ENCODE measurements at places on chromosomes 4 and X.

- DNase-seq, result no peak
These were observed 341.4 kb downstream of the PACRGL start for GRCh38 chr4:21041708-21042107.

GRCh38 chrX:126785539-126785938 lies 34.0 kb upstream of the PRR32 start:
- no peak for DNase-seq

GRCh38 chrX:115901241-115901640 lies 269.3 kb upstream of the AGTR2 start:
- DNase-seq, result no peak

- no peak for DNase-seq
These were observed 34.9 kb downstream of the NOCT start for GRCh38 chr4:139050446-139050845.

DNA sequence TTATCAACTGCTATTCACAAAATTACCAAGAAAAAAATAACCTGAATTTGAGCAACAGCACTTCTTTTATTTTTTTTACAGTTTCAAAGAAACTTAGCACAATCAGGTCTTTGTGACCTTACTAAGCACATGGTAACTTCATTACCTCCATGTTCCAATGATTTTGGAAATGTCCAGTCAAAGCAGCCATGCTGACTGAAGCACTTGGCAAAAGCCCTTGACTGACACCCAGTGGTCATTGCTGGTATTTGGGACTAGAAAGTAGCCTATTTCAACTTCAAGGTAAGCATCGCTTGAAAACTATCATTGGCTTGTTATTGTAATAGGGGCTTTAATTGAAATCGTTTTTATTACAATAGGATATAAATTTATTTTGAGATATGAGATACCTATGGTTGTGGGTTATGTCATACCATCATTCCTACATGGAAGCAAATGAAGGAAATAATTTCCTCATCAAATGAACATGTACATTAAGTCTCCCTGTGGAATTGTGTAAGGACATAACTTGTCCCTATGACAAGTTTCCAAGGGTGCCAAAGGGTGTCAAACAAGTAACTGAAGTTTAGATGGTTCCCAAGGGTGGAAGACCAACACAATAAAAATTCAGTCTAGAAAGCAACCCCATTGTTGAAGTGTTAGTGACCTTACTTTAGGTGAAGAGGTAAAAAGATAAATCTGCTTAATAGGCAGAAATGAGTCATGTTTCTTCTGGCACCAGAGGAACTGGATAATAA lies 15.2 kb upstream of the ANXA10 start:
- peak; percentile 22 for DNase-seq

GRCh38 chr4:53963781-53964180 lies 100.6 kb downstream of the CHIC2 start:
- no peak for DNase-seq

DNA sequence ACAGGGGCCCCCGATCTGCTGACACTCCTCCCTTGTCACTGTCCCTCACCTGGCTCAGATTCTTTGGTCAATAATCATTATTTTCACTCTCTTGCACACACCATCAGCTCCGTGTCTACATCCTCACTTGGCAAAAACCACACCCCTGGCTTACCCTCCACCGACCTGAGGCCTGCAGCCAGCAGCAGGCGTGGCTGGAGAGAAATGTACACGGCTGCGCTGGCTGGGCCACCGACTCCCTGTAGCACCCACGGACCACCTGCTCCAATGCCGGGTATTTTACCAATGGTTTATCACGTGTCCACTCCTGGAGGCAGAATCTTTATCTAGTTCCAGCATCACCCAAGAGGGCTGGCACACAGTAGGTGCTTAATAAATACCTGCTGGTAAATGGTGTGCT lies 98.4 kb downstream of the WFS1 start:
- DNase-seq, result no peak

DNA sequence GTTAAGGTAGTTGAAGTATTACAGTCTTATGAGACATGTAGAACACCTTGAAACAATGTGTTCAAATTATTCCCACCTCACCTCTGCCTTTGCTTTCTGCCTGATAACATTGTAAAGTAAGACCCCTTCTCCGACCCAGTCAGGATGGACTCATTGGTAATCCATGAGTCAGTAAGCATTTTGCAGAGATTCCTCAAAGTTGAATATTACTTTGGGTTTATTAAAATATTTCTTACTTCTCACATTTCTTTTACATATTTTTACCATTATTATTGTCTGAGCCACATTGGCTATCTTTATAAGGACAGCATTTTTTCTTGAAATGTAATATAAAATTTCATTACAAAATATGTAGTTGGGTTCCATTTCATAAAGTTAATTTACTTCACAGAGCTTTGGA lies 201.6 kb downstream of the BMPR1B start:
- no peak for DNase-seq

GRCh38 chr4:79042079-79042674 lies 102.9 kb upstream of the PAQR3 start:
- no peak for DNase-seq

DNA sequence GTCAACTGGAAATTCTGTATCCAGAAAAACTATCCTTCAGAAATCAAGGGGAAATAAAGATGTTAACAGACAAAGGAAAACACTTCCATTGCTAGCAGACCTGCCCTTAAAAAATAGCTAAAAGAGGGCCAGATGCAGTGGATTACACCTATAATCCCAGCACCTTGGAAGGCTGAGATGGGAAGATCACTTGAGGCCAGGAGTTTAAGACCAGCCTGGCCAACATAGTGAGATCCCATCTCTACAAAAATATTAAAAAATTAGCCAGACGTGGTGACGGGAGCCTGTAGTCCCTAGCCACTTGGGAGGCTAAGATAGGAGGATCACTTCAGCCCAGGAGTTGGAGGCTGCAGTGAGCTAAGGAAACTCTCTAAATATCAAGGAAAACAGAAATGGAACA lies 67.4 kb downstream of the CNOT6L start:
- no peak for DNase-seq

DNA sequence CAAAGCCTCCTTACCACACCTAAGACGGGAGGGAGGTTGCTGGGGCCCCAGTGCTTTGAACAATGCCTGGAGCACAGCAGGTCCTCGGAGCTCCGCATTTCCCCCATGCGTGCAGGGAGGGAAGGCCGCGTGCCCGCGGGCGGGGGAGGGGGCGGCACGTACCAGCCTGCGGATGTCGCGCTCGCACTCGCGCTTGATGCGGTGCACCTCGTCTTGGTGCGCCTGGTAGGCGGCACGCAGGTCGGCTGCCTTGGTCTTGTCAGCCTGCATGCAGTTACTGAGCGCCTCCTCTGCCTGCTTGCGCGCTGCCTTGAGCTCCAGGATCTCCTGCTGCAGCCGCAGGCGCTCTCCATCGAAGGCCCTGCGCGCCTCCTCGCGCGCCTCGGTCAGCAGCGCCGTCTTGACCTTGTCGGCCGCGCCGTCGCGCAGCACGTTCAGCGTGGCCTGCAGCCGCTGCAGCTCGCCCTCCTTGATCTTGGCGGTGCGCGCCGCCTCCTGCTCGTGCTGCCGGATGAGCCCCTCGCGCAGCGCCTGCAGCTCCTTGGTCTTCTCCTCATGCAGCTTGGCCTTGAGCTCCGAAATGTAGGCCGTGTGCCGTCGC lies 87.2 kb upstream of the C4orf50 start:
- DNase-seq, result no peak

DNA sequence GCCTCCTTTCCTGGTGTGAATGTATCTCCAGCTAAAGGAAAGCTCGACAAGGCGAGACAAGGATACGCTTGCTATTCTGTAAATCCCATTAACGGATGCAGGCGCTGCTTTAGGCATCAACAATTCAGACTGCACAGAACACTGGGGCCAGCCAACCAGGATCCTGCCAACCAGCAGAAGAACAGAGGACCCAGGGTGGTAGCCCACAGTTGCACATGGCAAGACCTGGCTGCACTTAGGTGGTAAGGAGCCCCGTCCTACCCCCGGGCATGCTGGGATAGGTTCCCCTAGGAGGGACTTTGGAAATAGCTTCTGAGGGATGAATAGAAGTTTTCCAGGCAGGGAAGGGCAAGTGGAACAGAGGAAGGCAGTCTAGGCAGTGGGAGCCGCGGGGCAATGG lies 20.7 kb downstream of the PSAPL1 start:
- DNase-seq, result no peak

- DNase-seq, result no peak
These were observed 88.1 kb upstream of the MAB21L2 start for GRCh38 chr4:150493851-150494250.

GRCh38 chr4:113142351-113142750 lies 92.9 kb downstream of the ANK2 start:
- DNase-seq, result no peak

DNA sequence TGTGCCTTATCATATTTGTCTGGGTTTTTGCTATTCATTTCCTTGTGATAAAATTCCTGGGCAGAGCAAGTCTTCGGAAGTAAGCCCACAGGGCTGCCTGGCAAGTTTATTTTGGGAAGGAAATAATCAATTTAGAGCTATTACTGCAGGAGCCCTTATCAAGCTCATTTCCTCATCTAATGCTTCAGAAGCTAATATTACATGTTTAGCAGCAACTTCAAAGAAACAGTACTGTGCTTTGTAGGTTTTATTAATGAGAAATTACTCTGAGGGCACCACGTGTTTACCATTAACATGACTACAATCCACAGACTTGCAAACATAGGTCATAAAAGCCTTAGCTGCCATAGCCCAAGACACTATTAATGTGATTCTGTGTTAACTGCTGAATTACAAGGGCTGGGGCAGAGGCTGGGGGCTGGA lies 540.0 kb downstream of the SPRY1 start:
- DNase-seq, result no peak

DNA sequence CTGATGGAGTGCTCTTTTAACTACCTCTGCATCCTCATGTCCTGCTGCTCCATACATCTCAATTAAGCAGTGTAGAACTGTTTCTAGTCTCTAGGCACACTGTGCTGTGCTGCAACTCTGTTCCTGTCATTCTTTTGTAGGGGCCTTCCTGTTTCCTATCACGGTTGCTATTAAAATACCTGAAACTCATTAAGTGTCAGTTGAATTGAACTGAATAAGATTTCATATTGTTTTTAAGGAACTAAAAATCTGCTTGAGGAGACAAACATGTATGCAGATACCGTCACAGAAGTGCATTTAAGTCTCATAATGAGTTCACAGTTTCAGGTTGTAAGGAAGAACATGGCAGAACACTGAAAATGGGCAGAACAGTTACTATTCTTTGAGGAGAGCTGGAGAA lies 170.1 kb downstream of the LARP7 start:
- DNase-seq, result no peak

- DNase-seq, result no peak
These were observed 211.2 kb upstream of the POF1B start for GRCh38 chrX:85590638-85591037.

DNA sequence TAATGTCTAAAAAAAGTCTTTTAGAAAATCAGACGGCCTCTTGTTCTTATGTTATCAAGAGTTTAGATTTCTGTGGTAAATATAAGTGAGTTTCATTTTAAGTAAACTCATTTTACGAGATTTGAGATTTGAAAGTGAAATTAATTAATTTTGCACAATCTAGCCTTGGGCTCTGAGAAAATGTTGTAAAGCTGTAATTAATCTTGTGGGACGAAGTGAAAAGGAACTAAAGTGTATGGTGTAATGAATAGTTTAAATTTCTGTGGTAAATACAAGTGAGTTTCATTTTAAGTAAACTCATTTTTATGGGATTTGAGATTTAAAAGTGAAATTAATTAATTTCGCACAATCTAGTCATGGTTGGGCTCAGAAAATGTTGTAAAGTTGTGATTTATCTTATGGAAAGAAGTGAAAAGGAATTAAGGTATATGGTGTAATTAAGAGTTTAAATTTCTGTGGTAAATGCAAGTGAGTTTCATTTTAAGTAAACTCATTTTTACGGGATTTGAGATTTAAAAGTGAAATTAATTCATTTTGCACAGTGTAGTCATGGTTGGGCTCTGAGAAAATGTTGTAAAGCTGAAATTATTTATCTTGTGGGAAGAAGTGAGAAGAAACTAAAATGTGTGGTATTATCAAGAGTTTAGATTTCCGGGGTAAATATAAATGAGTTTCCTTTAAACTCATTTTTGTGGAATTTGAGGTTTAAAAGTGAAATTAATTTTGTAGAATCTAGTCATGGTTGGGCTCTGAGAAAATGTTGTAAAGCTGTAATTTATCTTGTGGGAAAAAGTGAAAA lies 1.6 kb downstream of the SCML1 start:
- peak; percentile 1 for DNase-seq
